Activated CD4-positive, alpha-beta T cell treated with anti-CD3 and anti-CD28 coated beads, Interleukin-2, amount 10 ng/mL, durations not matched to agents 7 days and 5 days (primary cell): ENCODE measurements at places on chromosomes 12 and 14.

DNA sequence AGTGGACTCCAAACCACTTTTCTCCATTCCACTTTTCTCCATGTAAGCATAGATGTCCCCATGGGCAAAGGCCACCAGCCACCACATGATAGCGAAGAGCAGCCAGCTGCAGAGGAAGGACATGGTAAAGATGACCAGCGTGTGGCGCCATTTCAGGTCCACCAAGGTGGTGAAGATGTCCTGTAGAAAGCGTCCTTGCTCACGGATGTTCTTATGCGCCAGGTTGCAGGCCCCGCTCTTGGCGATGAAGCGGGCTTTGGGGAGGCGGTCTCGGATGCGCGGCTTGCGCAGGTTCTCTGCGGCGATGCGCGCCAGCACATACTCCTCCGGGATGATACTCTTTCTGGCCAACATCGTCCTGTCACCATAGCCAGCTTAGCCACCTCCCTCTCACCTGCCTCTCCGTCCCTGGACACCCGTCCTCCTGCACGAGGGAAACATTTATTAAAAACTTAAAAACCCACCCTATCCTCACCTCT lies 1.2 kb downstream of the KCNJ8 start:
- DNase-seq = no peak

- DNase-seq = peak; percentile 66
Observed at GRCh38 chr14:60184146-60184904, 19.1 kb upstream of the DHRS7 start.

DNA sequence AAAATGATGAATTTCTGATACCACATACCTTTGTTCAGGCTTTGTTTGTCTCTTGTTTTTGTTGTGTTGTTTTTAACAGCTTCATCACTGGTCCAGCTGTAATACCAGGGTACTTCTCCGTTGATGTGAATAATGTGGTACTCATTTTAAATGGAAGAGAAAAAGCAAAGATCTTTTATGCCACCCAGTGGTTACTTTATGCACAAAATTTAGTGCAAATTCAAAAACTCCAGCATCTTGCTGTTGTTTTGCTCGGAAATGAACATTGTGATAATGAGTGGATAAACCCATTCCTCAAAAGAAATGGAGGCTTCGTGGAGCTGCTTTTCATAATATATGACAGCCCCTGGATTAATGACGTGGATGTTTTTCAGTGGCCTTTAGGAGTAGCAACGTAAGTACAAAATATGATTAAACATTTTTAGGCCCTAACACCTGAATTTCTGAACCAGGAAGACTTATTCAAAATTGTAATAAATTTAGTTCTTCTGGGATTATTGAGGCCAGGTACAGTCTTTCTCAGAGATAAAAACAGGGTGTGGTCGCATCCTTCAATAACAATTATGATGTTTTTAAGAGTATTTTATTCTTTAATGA lies 22.4 kb downstream of the RXYLT1 start:
- DNase-seq = no peak

- DNase-seq = no peak
Observed at GRCh38 chr12:38646146-38646545, 259.2 kb downstream of the CPNE8 start.

DNA sequence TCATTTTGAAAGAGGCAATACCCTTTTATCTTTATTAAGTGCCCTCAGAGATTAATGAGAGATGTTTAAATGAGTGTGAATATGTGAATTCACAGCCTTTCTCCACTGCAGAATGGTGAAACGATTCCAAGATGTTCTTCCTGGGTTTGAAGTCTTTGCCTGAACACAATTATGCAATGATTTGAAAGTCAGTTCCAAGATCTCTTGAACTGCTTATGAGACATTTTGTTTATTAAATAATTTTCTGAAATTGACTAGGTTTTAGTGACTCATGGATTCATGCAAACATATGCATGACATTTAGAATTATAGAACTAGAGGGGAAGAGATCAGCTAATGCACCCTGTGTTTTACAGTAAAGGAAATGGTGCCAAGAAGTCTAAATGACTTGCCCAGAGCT lies 118.1 kb upstream of the SLC38A2 start:
- no peak for DNase-seq

DNA sequence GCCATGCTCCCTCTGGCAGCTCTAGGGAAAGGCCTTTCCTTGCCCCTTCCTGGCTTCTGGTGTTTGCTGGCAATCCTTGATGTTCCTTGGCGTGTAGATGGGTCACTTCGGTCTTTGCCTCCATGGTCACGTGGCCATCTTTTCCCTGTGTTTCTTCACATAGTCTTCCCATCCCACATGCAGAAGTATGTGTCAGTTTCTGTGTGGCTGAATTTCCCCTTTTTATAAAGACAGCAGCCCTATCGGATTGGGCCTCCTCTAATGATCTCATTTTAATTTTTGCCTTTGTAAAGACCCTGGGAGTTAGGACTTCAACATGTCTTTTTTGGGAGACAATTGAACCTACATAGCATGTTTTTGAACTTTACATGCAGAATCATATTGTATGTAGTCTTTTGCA lies 107.2 kb upstream of the FGD4 start:
- no peak for DNase-seq

- no peak for DNase-seq
Observed at GRCh38 chr12:8156845-8157244, at the start of gene ZNF705A. ZNF705A (plus strand) TSS chr12:8157015; CDS start chr12:8172626, 15,611 bp downstream.

GRCh38 chr12:110498984-110499706 lies 2.8 kb downstream of the VPS29 start:
- DNase-seq = no peak

- no peak for DNase-seq
Observed at GRCh38 chr12:116009805-116010204, 267.7 kb downstream of the MED13L start.

GRCh38 chr12:93186131-93186530 lies 191.6 kb upstream of the NUDT4 start:
- no peak for DNase-seq

DNA sequence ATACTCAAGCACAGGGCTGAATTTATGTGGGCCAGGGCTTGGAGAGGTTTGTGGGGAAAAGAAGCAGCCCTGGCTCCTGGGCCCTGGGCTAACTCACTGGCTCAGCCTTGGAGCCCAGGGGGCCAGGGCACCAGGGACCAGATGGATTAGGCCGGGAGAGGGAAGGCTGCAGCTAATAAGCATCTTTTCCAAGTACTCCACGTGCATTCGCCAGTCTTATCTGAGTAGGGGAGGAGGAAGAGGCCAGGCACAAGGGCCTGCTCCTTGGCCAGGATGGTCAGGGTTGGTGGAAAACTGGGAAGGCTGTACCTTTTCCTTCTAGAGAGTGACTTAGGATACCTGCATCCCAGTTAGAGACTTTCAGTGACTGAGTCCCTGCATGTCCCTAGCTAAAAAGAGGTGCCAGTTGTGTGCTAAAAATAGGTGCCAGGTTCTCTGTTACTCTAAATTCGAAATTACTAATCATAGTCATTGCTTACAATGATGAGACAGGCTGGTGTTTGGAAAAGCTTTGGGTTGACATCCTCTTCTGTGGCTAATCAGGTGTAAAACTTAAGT lies 1.3 kb downstream of the GLRX5 start:
- no peak for DNase-seq

- DNase-seq = no peak
Observed at GRCh38 chr12:31280183-31280582, 45.8 kb downstream of the SINHCAF start.

- DNase-seq = peak; percentile 38
Observed at GRCh38 chr12:76927170-76927784, 48.5 kb upstream of the CSRP2 start.

- no peak for DNase-seq
Observed at GRCh38 chr12:124497658-124498057, 69.8 kb downstream of the NCOR2 start.

GRCh38 chr12:2801044-2801783 lies 6.4 kb downstream of the FKBP4 start:
- no peak for DNase-seq

DNA sequence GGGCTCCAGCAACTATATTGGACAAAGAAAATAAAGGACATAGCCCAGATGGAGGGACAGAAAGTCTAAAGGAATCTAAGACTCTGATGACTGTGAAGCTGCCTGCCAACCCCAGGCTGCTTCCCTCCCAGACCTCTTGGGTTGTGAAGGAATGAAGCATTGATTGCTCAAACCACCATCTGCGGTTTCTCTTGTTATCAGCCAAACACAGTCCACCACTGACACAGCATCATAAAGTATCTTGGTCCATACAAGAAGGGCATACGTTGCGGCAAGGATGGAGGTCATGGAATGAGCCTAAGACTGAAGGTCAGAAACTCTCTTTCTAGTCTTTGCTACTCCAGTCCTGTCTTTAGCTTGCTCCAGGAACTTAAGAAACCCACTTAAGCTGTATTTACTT lies 58.5 kb upstream of the PLXNC1 start:
- DNase-seq = no peak

DNA sequence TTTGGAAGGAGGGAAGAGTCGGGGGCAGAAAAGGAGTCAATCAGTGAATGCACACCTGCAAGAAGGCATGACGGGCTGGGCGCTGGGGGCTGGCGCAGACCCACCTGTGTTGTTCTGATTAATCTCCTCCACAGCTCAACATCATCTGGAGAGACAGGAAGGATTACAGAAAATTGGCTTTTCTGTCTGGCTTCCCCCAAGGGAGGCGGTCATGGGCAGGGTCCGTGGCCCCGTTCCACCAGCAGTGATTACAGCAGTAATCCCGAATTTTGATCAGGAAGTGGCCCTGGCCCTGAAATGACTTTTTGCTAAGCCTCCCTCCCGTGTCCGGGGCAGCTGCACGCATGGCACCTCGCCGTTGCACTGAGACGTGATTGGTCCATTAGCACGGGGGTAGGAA lies 24.4 kb upstream of the GALNT9 start:
- no peak for DNase-seq

DNA sequence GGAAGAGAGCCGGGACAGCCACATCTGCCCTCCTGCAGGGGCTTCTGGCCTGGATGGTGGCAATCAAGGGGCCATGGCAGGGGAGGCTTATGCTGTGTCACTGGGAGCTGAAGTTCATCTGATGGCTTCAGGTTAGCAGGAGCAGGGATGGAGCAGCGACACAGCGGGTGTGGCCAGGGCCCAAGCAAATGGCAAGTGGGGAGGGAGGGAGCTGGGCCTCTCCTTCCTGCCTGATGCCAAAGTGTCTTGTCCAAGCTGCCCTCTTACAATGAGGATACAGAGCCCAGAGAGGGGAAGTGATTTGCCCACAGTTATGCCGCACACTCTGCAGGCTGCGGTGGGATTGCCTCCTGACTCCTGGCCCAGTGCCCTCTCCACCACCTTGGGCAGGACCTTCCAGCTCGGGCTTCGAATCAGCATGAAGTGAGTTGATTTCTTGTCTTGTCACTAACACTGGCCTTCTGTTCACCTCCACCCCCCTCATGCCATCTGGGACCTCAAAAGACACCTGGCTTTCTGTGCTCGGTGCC lies 51.3 kb downstream of the IQSEC3 start:
- no peak for DNase-seq

- no peak for DNase-seq
Observed at GRCh38 chr14:59328454-59328853, 136.7 kb downstream of the GPR135 start.

- no peak for DNase-seq
Observed at GRCh38 chr12:32178341-32179010, 71.8 kb downstream of the BICD1 start.

GRCh38 chr14:59098377-59098776 lies 90.1 kb upstream of the DAAM1 start:
- no peak for DNase-seq

- no peak for DNase-seq
Observed at GRCh38 chr14:84401631-84402030, 1128.3 kb upstream of the FLRT2 start.

- no peak for DNase-seq
Observed at GRCh38 chr12:2641207-2641606, 153.6 kb upstream of the FKBP4 start.

DNA sequence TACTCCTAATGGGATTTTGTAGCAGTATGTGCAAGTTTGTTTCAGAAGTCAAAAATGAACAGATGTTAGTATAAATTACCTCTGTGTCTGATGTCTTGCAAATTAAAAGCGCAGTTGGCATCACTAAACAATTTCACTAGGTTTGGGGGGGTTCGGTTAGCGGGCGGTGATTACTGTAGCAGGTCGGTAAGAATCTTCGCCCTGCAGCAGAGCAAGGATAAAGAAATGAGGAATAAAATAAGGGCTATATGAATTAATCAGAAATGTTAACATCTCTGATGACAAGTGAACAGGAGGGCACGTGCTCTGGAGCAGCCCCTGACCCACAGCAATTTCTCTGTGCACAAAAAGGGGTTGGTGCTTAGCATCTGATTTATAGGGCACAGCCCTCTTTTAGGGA lies 43.6 kb upstream of the VSX2 start:
- no peak for DNase-seq

GRCh38 chr12:4807813-4808212 lies 87.6 kb downstream of the GALNT8 start:
- DNase-seq = no peak

DNA sequence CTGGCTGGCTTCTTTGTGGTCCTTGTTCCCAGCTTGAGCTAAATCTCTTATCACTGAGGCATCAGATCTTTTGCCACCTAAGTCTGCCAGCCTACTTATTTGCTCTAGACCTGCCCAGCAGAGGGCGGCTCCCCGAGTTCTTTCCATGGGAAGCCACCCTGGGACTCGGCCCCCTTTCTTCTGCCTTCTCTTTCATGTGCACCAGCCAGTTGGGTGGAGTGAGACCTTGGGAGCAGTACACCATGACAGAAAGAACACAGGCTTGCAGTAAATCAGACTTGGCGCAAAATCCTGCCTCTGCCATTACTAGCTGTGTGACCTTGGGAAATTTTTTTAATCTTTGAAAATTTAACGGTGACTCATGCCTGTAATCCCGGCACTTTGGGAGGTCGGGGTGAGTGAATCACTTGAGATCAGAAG lies 7.4 kb downstream of the SMAGP start:
- peak; percentile 43 for DNase-seq

DNA sequence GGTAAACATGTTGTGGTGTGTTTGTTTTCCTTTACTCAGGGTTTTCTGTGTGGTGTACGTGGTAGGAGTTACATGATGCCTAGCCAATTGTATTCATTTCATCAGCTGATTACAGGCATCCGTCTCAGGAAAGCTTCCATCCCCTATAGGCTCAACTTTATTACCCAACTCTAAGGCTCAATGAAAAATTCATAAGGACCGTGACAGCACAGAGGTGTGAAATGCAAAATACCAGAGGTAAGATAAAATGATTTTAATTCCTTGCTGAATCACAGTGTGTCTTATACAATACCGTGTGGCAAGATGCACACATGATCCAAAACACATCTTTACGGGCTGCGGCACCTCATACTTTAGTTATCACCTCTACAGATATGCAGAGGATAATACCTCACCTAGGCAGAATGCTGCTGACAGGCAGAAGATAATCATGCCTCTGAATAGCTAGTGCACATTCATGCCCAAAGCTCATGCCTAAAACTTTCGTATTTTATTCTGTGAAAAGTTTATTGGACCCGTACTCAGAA lies 87.2 kb upstream of the DIO2 start:
- DNase-seq = no peak

DNA sequence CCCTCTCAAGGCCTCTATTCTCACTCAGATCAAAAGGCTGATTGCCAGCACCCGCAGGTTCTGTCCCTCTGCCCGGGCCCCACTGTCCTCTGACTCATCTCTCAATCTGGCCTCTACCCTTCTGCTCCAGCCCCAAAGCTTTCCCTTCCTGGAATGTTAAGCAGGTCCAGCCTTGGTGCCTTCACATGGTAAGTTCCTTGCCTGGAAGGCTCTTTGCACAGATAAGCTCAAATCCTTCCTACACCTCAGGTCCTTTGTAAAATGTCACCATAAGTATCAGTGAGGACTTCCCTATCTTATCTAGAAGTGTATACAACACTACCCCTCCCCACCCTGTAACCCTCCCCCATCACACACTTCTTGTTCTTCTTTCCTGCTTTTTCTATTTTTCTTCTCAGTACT lies 22.2 kb downstream of the LPCAT3 start:
- no peak for DNase-seq

GRCh38 chr14:20295067-20295466 lies 10.7 kb downstream of the TTC5 start:
- DNase-seq = no peak
